ENCODE measurements at places on chromosomes 1 and 21.

GRCh38 chr1:109687641-109688499 lies at the start of gene GSTM1:
GSTM1 (plus strand) TSS chr1:109687817; CDS start chr1:109687874, 57 bp downstream.
- peak; percentile 72 for DNase-seq

GRCh38 chr21:34126269-34126668 lies 52.9 kb downstream of the MRPS6 start:
- DNase-seq: no peak

DNA sequence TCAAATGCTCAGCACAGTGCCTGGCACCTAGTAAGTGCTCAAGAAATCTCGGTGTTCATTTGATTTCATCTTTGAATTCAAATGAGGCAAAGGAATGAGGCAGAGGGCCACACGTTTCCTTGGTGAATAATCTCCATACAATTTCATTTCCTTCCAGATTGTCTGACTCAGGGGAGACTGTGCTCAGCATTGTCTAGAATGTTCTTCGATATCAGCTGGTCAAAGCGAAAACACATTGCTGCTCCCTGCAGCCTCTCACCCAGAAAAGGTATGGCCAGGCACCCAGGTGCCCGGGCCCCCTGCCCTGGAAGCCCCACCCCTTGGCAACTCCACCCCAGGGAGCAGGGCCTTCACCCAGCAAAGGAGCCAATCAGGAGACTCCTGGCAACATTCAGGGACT lies 55.8 kb downstream of the FBXO2 start:
- DNase-seq: no peak

DNA sequence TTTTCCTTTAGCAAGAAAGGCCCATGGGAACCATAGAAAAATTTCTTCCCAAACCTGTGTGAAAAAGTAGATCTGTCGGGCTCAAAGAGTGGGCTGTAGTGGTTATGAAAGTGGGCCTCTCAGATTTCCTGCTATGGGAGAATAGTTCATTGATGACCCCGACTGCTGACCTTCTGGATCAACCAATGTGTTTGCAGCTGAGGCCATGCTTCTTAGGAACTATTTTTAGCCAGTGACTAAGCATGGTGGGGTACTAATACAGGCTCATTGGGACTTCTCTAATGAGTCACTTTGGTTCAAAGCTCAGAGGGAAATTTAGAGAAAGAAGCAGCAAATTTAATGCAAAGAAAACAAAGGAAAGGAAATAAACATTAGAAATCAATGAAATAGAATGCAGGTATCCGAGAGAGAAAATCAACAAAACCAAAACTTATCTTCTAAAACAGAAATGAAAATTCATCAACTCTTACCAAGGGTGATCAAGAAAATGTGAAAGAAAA lies 12.6 kb upstream of the PSMA5 start:
- no peak for DNase-seq

- DNase-seq: no peak
Measured at GRCh38 chr1:153957744-153958110, 685 bp downstream of the CRTC2 start.

- DNase-seq: no peak
Measured at GRCh38 chr1:154944401-154945159, 8.1 kb upstream of the PMVK start.

GRCh38 chr1:219783605-219784235 lies 144.6 kb downstream of the SLC30A10 start:
- no peak for DNase-seq

GRCh38 chr1:118504221-118504644 lies 319.2 kb upstream of the SPAG17 start:
- DNase-seq: no peak

DNA sequence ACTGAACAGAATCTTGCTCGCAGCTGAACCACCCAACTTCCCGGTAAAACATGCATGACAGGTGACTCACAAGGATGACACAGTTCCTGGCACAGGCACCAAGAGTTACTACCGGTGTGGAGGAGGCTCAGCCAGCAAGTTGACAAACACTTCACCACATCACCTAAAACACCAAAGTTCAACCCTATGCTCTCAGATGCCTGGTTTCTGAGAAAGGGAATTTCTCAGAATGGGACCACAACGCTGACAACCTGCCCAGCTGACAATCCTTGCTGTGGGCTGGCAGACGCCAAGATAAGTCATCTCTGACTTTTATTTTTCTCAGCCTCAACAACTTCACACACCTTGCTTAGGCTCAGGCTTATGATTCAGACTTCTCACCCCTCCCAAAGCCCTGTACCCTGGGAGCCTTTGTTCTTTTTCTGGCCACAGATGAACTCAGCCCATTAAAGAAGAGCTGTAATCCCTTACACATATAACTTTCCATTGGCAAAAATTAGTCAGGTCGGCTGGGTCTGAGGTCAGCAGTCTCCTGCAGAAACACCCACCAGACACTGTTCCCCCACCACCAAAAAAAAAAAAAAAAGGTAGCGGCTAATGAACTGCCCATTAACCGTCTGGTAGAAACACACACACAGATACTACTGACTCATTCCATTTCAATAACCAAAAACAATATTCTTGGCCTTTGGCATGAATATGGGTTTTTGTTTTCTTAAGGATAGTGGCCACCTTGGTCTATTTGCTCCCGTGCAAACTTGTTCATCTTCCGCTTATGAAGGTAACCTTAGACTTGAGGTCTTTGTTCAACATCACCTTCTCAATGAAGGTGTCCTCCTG lies 10.8 kb upstream of the TIAM1 start:
- DNase-seq: no peak

GRCh38 chr1:17587693-17588047 lies 48.2 kb downstream of the ARHGEF10L start:
- no peak for DNase-seq

DNA sequence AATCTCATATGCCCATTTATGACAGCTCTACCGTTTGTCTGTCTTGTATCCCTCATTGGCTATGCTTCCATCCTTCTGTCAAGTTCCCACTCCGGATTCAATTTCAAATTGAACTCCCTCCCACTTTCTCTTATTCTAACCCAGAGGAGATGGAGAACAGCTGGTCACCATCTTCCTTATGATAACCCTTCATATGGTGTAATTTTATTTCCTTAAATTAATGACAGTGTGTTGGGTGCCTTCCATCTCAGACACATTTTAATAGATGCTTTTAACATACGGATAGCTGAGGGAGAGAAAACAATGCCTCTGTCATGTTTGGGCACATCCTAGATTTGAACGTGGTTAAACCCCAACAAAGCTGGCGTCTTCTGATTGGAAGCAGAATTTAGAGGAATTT lies 103.0 kb upstream of the PLXNA2 start:
- no peak for DNase-seq

DNA sequence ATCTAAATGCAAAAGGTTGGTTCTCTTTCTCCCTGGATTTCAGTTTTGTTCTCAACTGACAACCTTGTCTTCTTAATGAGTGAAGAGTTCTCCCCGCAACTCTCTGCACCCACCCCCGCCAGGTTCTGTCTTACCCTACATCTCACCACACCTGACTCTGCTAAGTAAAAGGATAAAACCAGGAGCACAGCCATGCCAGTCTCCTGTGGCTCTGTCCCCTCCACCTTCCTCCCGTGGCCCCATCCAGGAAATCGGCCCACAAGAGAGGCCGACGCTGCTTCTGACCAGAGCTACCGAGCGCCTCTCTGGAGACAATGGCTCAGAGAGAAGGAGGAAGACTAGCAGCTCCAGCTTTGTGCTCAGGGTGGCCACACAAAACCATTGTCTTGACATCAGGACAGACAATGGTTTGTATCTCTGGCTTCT lies 72.2 kb downstream of the PLEKHA6 start:
- DNase-seq: no peak

GRCh38 chr1:226902601-226903000 lies 32.2 kb downstream of the PSEN2 start:
- no peak for DNase-seq

All from GM19239 (cell line).